Progenitor cell of endocrine pancreas (in vitro differentiated cells): ENCODE measurements at places on chromosomes 11 and 22.
A peak's percentile ranks its signal among the peaks of the same experiment; 100 is the strongest.

GRCh38 chr11:4664786-4665185, 21.0 kb downstream of the OR51E1 start:
- DNase-seq = no peak

DNA sequence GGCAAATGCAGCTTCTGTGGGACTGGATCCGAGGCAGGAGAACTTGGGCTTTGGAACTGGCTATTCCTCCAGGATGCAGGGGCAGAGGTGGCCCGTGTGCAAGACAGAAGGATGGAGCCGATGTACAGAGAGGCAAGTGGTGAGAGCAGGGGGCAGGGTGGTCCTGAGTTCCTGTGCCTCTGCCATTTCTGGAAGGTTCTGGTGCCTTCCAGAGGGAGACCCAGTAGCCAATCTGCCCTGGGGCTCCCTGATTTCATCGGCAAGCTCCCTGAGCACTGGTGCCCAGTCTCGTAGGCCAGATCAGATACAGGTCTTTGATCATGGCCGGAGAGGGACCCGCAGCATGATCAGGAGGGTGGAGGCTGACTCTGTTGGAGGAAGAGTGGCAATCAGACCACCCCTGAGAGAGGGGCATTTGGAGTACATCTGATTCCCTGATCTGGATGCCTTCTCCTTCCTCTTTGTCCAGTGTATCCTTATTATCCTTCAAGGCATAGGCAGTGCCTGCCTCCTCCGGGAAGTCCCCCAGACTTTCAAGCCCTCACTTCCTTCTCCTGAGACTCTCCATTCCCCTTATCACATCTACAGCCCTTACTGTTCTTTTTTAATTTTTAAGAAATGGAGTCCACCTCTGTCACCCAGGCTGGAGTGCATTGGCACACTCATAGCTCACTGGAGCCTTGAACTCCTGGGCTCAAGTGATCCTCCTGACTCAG, 9.7 kb downstream of the MRGPRD start:
- no peak for DNase-seq

- no peak for DNase-seq
Observed at GRCh38 chr22:31540966-31541365, 44.6 kb downstream of the SFI1 start.

DNA sequence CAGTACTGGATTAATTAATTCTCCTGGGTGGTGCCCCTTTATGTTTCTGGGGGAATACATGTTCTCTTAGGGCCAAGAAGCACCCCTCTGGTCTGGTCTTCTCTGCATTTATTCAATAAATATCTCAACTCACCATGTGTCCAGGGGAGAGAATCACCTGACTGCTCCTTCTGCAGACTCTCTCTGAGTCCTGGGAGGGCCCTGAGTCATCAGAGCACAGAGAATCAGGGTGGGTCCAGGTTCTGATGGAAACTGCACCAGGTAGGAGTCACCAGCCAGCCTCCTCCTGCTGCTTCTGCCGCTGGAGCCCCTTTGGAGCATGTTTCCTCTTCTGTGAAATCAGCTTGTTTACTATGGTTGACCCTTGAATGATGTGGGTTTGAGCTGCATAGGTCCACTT, 107.7 kb upstream of the PLET1 start:
- DNase-seq = no peak

GRCh38 chr11:36564376-36565030, 3.3 kb upstream of the RAG1 start:
- DNase-seq = peak; percentile 18

DNA sequence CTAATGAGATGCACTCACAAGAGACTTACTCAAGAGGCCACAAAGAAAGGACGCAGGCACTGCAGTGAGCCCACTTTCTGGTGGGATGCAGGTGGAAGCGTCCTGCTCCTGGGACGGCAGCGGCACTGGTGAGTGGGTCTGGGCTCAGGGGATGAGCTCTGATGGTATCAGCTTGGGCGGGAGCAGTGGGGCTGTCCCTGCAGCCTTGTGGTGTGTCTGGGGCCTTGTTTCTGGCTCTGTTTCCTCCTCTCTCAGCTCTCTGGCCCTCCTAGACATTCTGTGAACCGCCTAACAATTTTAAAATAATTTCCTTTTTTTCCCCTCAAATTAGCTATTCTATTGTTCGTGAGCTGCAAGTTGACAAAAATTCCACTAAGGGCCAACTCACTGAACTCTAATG, 8.8 kb upstream of the ST14 start:
- no peak for DNase-seq

- DNase-seq = no peak
Observed at GRCh38 chr11:65437436-65438227, 15.0 kb downstream of the NEAT1 start.

GRCh38 chr11:120064341-120064740, 73.6 kb downstream of the TRIM29 start:
- peak; percentile 3 for DNase-seq

- DNase-seq = no peak
Observed at GRCh38 chr22:42977569-42977968, 37.4 kb downstream of the PACSIN2 start.

DNA sequence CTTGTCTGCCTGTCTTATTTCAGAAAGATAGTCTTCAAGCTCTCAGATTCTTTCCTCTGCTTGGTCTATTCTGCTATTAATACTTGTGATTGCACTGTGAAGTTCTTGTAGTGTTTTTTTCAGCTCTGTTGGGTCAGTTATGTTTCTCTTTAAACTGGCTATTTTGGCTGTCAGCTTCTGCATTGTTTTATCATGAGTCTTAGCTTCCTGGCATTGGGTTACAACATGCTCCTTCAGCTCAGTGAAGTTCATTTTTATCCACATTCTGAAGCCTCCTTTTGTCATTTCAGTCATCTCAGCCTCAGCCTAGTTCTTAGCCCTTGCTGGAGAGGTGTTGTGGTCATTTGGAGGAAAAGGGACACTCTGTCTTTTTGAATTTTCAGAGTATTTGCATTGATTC, 15.5 kb upstream of the DEPDC7 start:
- DNase-seq = no peak

- DNase-seq = no peak
Observed at GRCh38 chr11:93935826-93936225, 85.3 kb upstream of the HEPHL1 start.

GRCh38 chr11:118715245-118715831, 35.9 kb upstream of the TREH start:
- DNase-seq = no peak

DNA sequence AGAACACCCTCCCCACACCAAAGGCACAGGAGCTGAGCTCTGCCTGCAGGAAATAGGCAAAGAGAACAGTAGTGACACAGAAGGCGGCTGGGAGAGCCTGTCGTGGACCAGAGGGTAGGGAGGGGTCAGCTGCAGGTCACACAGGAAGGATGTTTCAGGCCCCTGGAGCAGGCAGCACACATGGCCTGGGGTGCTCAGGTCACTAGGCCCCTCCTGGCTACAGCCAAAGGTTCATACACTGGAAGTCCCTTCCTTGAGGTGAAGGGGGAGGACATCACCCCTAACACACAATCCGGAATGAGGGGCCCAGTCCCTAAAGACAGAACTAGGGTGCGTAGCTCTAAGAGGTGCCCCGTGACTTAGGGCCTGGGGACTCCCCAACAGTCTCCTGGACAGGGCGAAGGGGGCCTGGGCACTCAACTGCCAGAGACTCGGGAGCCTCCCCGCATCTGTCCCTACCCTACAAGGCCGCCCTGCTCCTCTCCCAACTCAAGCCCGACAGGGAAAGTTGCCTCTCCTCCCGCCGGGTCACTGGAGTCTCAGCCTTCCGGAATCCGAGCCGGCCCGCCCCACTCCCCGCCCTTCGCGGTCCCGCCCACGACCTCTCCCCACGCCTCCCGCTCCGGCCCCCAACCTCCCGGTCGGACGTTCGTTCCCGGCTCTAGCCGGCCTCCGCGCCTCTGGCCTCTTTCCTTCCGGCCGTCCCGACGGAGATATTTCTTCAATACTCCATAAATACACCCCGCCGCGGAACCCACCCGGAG, at the start of gene CYB5R2:
Gene CYB5R2 (minus strand): TSS at position 541 of the 764 bp plus-strand sequence. CDS start 675 bp downstream, outside the sequence.
- peak; percentile 37 for DNase-seq

DNA sequence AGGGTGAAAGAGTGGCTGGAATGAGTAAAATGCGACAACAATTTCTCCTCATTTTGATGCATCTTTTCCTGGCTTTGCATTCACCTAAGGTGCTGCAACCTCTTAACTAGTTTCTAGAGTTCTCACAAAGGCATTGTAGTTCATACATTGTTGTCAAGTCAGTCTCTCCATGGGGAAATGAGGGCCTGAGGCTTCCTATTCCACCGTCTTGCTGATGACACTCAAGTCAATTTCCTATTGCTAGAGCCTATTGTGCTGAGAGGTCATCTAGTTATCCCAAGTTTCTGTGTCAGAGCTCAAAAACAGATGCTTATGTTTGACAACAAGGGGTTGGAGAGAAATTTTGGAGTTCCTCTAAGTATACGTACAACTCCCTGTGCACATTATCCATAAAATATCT, 11.6 kb upstream of the MS4A6A start:
- DNase-seq = no peak

DNA sequence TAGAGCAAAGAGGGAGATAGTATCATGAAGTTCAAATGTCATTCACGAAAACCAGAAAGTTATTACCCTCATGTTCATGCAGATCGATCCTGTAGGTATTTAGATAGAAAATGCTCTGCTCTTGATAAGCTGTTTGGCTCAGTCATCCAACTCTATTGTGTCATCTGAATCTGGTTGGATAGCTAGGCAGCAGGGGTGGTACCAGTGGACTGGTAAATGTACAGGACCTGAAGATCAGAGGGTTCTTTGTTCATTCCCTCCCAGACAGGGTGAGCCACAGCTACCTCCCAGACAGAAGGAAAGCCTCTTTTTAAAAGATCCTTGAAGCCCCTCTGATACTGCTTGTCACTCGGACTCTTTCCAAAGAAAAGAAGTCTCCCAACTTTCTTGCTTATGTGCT, 29.8 kb upstream of the DRD2 start:
- DNase-seq = no peak

- no peak for DNase-seq
Observed at GRCh38 chr11:68939583-68940555, 36.2 kb downstream of the IGHMBP2 start.

DNA sequence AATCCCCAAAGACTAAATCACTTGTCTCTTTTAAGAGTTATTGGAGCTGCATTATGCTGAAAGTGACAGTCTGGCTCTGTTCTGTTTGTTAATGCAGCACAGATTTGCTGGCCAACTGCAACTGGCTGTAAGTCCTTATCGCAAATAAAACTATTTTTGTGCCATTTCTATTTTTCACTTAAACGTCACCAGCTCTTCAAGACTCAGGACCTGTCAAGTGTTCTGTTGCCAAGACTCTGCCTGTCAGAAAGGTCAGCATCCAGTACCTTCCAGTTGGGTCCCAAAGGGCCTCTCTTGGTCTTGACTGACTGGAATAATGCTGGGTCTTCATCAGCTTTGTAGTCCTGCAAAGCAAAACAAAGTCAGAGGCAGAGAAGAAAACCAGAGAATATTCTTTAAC, 45.6 kb downstream of the PITPNB start:
- DNase-seq = no peak

DNA sequence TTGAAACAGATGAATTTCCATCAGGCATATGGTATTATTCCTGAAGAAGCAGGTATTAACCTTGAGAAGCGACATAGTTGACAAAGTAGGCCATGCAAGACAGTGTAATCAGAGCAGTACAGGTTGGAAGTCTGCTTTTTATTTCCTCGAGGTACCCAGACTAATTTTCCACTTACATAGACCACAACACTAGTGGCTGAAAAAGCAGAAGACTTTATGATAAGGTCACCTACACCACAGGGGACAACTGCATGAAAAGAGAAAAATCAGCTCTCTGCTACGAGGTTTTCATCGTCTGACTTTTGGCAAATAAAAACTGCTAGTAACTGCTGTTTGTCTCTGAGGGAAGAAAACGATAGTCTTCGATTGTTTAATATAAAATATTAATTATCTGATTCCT, 77.5 kb downstream of the CNTN5 start:
- DNase-seq = no peak

GRCh38 chr22:44701824-44702478, at the start of gene PRR5:
PRR5 (plus strand) TSS chr22:44702204; CDS start chr22:44702475, 271 bp downstream.
- peak; percentile 88 for DNase-seq

- DNase-seq = no peak
Observed at GRCh38 chr11:73585834-73586575, 11.9 kb downstream of the FAM168A start.

GRCh38 chr11:46669711-46670139, 30.7 kb downstream of the ARHGAP1 start:
- no peak for DNase-seq

DNA sequence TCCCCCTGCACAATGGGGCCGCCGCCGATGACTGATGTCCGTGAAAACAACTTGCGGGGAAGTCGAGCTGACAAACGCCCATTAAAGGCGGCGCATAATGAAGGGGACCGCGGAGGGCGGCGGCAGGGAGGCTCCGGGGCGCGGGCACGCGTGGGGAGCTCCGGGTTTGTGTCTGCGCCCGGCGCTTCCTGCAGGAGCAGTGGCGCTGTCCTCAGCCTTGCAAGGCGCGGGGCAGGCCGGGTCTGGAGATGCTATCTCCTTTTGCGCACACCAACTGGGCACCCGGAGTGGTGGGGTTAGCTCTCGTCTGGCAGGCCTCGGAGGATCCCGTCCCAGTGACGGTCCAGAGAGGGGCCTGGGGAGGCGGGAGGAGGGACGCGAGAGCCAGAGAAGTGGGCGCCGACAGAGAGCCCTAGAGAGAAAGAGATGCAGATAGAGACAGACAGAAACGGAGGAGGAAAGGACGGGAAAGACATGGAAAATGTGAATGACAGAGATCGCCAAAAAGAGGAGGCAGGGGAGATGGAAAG, 390 bp upstream of the FGF3 start:
- DNase-seq = no peak

- DNase-seq = no peak
Observed at GRCh38 chr11:8015753-8016239, 28.7 kb downstream of the EIF3F start.

GRCh38 chr22:46604306-46604690, 15.9 kb upstream of the GRAMD4 start:
- DNase-seq = no peak

GRCh38 chr22:47750086-47750485, 987.6 kb downstream of the TBC1D22A start:
- DNase-seq = no peak

GRCh38 chr11:126406368-126406767, 50.9 kb downstream of the ST3GAL4 start:
- DNase-seq = no peak

- no peak for DNase-seq
Observed at GRCh38 chr11:6745465-6746015, 26.2 kb downstream of the OR2AG2 start.

DNA sequence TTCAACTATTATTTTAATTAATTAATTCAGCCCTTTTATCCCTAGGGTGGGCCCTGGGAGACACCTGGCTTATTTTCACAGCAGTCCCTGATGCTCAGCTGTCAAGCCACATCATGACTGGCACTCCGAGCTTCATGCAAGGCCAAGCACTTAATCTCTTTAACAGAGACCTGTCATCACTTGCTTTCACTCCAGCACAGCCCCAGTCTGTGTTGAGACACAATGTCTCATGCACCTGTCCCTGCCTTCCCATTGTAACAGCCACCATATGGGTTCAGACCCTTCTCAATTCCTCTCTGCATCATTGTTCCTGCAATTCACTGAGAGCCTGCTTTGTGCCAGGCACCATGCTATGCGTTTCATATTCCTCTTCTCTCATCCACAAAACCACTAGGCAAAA, 222.2 kb upstream of the TENM4 start:
- no peak for DNase-seq

- no peak for DNase-seq
Observed at GRCh38 chr22:38172832-38173640, 8.6 kb downstream of the PLA2G6 start.

GRCh38 chr11:32430568-32431381, 4.6 kb downstream of the WT1 start:
- DNase-seq = no peak

GRCh38 chr11:1401656-1402221, 12.0 kb downstream of the BRSK2 start:
- peak; percentile 79 for DNase-seq
